ENCODE measurements at places on chromosomes 2 and 18.

DNA sequence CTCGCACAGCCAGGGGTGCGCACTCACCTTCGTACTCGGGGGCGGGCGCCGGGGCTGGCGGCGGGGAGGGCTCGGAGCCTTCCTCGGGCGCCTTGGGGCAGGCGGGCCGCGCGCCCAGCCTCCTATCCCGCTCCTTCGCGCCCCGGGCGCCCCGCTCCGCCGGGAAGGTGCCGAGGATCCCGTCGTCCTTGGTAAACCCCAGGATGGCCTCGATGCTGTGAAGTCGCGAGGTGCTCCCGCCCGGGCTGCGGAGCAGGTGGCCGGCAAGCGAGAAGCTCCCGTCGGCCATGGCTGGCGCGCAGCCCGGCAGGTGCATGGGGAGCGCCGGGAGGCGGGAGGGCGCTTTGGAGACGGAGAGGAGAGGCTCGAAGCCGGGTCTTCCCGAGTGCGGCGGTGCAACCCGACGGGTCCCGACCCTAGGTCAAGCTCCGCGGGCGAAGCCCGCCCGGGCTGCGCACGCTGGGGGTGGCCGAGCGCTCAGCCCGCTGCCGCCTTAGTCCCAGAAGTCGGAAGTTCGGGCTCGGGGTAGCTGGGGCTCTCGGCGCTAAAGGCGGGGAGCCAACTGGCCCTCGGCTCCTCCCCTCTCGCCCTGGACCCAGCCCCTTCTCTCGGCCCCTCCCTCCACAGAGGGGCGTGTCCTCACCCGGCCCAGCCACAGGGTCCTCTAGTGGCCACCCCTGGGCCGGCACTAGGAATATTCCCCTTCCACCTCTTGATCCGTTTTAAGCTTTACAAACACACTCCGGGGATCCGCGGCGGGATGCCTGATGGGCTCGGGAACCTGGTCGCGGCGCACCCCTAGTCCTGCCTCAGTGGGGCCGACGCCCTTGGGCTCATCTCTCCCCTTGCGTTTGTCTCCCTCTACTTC, at the start of gene RAX:
Gene RAX (minus strand): TSS at position 564 of the 868 bp plus-strand sequence. CDS start 248 bp downstream, at position 316.
- DNase-seq: no peak

GRCh38 chr18:74715865-74716712, 118.4 kb downstream of the ZNF407 start:
- no peak for DNase-seq

GRCh38 chr2:218954541-218955300, 4.7 kb upstream of the CDK5R2 start:
- no peak for DNase-seq

GRCh38 chr2:112181571-112182290, 43.5 kb downstream of the FBLN7 start:
- peak; percentile 46 for DNase-seq

GRCh38 chr2:138018866-138019688, 54.8 kb downstream of the HNMT start:
- no peak for DNase-seq

- no peak for DNase-seq
Measured at GRCh38 chr2:138512672-138513071, 11.1 kb downstream of the SPOPL start.

DNA sequence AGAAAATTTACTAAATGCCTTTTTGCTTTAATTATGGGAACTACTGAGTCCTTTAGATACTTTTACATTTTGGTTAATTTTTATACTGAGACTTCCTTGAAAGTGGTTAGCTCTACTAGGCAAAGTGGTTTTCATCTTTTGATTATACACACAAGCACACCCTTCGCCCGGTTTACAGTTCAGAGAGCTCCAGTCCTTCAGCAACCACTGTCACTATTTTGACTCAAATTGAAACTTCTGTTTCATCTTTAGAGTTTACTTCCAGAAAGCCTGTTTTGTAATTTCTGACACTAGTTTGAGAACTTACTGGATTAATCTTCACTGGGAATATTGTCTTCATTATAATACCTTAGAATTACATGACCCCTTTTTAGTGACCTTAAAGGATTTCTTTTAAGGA, 140.3 kb upstream of the FOSL2 start:
- no peak for DNase-seq

DNA sequence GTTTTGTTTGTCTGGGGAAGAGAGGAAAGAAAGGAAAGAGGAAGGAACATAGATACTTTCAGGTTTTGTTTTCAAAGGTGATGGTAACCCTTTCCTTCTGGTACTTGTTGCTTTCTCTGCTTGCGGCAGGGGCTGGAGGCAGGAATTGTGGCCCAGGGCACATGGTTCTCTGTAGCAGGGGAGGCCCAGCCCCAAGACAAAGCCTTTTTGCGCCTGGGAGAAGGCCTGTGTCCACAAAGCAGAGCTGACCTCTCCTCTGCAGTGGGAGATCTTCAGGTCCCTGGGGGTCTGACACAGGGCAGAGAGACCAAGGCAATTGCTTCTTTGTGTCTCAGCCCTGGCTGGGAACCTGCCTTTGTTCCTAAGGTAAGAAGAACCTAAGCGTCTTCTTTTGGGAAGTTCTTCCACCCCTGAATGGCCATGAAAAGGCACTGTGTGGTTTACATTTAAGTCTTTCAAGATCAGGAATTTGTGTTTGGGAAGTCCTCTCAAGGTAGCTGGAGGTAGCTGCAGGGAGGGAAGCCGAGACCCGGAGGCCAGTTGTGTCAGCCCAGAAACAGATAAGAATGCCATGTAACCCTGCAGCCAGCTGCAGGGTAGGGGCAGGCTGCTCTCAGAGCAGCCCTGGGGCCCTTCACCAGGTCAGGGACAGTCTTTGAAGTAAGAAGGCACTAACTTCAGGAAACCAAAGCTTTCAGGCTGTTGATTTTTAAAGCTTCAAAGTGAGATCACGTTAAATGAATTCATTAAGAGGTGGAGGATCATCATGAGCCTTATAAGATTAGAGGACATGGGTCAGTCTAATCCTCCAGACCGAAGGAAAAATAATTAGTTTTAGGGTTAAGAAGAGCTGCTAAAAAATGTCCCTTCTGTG, 119.3 kb downstream of the STPG4 start:
- DNase-seq: no peak

- DNase-seq: no peak
Measured at GRCh38 chr2:164275659-164276058, 345.6 kb downstream of the GRB14 start.

DNA sequence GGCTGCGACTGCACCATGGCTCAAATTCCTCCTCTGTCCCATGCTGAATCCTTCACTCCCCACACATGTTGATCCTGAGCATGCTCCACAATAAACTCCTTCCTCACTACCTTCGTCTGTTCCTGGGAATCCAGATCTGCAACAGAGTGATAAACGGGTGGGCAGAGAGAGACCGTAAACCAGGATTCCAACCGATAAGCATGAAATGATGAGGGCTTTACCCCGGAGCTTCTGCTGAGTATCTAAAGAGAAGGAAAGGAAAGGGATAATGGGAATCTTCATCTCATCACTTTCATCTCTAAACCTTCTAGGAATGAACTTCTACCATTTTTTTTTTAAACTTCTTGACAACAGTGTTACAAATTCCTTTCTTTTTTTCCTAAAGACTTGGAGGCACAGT, 329.3 kb upstream of the TNP1 start:
- no peak for DNase-seq

DNA sequence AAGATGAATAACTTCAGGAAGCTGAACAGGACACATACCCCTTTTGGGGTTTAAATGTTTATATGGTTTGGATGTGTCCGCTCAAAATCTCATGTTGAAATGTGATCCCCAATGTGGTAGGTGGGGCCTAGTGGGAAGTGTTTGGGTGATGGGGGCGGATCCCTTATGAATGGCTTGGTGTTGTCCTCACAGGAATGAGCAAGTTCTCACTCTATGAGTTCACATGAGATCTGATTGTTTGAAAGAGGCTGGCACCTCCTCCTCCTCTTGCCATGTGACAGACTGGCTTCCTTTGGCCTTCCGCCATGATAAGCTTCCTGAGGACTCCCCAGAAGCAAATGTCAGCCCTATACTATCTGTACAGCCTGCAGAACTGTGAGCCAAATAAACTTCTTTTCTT, 88.6 kb upstream of the ZNF532 start:
- DNase-seq: no peak

- DNase-seq: no peak
Measured at GRCh38 chr2:38554973-38555595, 47.6 kb downstream of the HNRNPLL start.

DNA sequence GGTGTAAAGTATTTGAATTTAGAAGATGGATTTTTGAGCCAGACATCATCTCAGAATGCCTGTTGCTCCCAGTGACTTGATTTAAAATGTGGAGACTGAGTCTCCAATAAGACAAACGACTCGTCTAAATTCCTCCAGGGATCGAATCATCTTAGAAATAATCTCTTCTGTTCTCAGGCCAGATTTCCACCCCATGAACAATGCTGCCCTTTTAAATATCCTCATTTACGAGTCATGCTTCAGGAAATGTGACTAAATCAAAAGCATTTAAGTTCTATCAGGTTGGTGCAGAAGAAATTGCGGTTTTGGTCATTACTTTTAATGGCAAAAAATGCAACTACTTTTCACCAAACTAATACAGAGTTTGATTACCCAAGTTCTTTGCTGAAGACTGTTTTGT, 684.6 kb upstream of the SOX11 start:
- DNase-seq: no peak

DNA sequence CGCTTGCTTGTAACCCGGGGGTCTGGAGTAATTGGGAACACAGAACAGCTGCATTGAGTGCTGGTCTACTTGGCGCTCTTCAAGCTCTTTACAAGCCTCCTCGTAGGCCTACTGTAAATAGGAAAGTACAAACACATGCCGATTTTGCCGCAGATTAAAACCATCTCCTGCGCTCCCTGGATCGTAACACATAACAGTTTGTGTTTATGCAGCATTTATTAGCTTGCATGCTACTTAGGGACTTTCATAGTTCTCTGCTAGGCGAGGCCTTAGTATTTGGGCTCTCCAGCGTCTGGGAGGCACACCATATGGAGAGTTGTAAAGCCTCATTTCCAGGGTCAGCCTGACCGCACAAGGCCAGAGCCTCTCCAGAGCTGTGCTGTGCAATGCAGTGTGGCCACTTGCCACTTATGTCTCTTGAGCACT, 84.0 kb upstream of the HAAO start:
- DNase-seq: no peak

- DNase-seq: no peak
Measured at GRCh38 chr2:160144280-160144990, 55.6 kb downstream of the ITGB6 start.

DNA sequence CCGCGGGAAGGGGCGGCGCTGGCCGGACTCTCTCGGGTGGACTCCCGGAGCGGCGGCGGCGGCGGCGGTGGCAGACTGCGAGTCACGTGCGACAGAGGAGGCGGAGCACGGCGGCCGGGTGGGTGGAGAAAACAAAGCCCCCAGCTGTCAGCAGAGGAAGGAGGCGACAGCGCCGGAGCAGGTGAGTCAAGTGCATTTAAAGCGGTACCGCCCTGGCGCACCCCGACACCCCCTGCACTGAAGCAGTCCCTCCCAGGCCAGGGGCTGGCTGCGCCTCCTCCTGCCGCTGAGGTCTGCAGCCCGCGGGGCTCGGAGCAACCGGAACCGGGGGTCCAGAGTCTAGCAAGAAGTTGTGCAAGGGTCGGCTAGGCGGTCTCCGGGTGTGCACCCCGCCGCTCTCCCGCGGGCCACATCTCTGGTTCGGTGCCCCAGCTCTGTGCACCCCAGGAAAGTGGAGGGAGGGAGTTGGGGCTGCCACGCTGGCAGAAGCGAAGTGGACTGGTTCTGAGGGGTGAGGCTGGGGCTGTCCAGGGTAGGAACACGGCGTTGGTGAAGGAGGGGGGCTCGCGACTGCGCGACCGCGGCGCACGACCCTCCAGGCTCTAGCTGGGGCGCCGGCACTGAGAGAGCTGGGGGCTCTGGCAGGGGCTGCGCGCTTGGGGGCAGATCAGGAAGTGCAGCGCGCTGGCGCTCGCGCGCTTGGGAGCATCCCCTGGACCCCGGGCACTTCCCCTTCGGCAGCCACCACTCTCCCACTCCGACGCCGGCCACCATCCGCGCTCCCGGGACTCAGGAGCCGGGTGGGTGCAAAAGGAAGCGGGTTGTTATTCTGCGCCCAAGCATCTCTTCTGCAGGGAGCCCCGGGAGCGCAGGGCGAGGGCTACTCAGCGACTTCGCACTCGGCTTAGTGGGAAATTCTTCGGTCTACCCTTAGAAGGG, 64.0 kb upstream of the MAPRE2 start:
- peak; percentile 44 for DNase-seq

DNA sequence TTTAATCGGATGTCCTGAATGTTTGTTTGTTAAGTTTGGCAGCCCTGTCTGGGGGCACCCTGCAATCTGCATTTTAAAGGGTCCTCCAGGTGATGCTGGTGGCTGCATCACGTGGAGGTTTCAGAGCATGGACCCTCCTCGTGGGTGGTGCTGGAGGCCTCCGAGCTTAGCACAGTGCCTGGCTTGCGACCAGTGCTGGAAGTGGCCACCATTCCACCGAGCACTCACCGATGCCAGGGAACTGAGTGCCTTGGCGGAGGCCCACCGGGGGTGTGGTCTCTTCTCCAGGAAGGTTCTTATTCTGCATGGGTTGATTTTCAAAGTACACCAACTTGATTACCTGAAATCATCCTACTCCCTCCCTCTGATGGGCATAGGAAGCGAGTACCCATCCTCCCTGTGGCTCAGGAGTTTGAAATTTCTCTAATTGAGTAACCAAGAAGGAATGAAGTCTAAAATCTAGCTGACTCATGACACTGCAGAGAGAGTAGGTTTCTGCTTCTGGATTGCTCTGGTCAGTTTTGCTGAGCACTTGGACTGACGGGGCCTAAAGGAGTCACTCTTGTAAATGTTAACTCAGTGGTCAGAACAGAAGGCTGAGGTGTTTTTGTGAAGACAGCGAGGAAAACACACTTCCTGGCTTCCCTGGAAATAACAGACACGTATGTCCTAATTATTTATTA, 58.1 kb upstream of the SLC66A3 start:
- no peak for DNase-seq

GRCh38 chr18:72908181-72908580, 40.4 kb upstream of the NETO1 start:
- no peak for DNase-seq

DNA sequence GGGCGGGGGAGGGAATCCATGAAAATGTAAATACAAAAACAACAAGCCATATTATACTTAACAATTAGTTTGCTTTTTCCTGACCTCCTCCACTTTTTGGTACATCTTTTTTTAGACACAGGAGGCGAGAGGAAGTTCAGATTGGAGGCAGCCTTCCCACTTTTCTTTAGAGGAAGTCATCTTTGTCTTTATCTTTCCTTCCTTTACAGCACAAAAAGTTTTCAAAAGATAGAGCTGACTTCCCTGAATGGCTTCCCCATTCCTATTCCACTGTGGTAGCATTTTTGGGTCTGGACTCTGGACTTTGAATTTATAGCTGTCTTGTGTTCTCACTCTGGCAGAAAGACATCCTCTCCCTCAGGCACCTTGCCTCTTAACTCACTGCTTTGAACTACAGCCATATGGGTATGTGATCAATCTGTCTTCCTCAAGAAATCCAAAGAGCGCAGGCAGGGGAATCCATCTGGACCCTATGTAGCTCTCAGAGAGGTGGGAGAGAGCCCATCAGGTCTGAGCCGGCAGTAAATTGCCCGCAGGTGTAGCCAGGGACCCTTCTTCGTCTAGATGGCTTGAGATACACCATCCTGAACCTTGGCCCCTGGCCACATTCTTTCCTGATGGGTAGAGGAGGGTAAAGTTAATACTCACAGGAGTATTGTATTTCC, 101.9 kb downstream of the AQP4 start:
- DNase-seq: no peak
